ENCODE measurements at places on chromosomes 4 and X. TPM values are rescaled to one million over a fixed set of nuclear protein-coding genes. Genes with fewer than 3 reads are reported as not detected.
A peak's percentile ranks its signal among the peaks of the same experiment; 100 is the strongest.

DNA sequence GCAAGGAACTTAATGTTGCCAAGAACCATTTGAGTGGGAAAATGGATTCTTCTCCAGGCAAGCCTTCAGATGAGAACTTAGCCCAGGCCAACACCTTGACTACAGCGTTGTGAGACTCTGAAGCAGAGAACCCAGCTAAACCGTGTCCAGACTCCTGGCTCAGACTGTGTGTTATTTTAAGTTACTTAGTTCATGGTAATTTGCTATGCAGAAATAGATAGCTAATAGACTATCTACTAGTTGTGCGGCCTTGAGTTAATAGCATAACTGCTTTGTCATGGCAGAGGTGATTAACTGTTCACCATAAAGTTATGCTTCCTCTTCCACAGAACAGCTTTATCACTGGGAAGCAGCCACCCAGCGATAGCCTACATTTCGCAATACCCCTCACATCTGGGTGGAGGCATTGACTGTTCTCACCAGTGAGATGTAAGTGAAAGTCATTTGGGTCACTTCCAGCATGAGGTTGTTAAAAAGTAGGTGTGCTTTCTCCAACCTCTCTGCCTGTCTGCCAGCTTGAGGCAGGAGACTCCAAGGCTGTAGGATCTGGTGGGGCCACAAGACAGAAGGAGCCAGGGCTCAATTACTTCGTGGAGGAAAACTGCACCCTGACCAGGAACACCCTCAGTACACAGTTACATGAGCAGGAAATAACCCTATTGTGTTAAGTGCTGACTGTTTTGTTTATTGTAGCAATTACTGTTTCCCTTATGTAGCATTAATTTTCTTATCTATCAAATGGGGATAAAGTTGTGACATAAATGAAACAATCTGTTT lies 94.2 kb downstream of the GPAT3 start:
- no peak overlapping the region for H3K27ac ChIP-seq
- H3K36me3 ChIP-seq: no peaks in the 10 kb centered on the region
- H3K4me3 ChIP-seq: no peak overlapping the region
- H3K27me3 ChIP-seq: no peaks in the 10 kb centered on the region
- DNase-seq: peak; percentile 17

- H3K27me3 ChIP-seq: no peaks in the 10 kb centered on the region
- H3K27ac ChIP-seq: peak overlapping the region; percentile 94
- DNase-seq: peak; percentile 85
- peaks cover 61% of the 10 kb centered on the region for H3K4me1 ChIP-seq
Observed at GRCh38 chr4:182894681-182895275, 22.4 kb downstream of the DCTD start.

GRCh38 chrX:20265221-20265725 lies 1.4 kb downstream of the RPS6KA3 start:
- H3K27ac ChIP-seq: peak overlapping the region; percentile 81
- DNase-seq: peak; percentile 56
- no peaks in the 10 kb centered on the region for H3K36me3 ChIP-seq
- H3K4me1 ChIP-seq: no peaks in the 10 kb centered on the region
- no peaks in the 10 kb centered on the region for H3K27me3 ChIP-seq

- DNase-seq: no peak
- H3K4me3 ChIP-seq: no peak overlapping the region
- no peaks in the 10 kb centered on the region for H3K4me1 ChIP-seq
- no peaks in the 10 kb centered on the region for H3K36me3 ChIP-seq
- H3K27me3 ChIP-seq: no peaks in the 10 kb centered on the region
- H3K27ac ChIP-seq: no peak overlapping the region
Observed at GRCh38 chr4:151004222-151004621, 10.9 kb downstream of the LRBA start.

MAMLD1 gene
- 1.5 TPM for total RNA-seq

- peaks cover 10% of the 10 kb centered on the region for H3K4me1 ChIP-seq
- no peak overlapping the region for H3K27ac ChIP-seq
- H3K4me3 ChIP-seq: no peak overlapping the region
Observed at GRCh38 chr4:98343626-98344025, 82.4 kb downstream of the RAP1GDS1 start.

All from thyroid gland (tissue), 4 donors.